Activated naive CD4-positive, alpha-beta T cell (primary cell): ENCODE measurements at places on chromosomes 13 and 19.

GRCh38 chr19:12411893-12412292 is 10.8 kb upstream of the ZNF799 start:
- DNase-seq: no peak

DNA sequence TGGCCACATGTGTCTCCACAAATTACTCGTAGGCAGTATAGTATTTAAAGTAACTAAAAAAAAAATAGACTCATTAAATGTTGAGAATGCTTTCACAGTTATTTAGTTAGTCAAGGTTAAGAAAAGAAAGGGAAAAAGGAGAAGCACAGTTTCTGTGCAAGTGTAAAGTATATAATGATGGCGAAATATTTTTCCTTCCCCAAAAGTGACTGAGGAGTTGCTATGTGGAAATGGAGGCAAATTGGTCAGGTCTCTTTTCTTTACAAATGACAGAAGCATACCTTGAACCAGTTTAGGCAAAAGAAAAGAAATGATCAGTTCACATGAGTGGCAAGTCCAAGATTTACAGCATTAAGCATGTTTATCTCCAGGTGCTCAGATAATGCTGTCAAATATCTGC is 18.0 kb downstream of the CSNK1A1L start:
- no peak for DNase-seq

DNA sequence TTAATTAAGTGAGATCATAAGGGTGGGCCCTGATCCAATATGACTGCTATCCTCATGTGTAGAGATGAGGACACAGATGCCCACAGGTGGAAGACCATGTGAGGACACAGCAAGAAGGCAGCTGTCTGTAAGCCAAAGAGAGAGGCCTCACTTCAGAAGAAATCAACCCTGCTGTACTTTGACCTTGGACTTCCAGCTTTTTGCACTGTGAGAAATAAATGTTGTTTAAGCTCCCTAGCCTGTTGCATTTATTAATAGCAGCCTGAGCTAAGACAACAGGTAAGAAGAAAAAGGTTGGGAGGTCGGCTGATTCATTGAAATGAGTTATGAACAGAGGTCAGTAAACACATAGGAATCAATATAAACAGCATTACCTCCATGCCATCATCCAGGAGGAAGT is 14.8 kb downstream of the PARP4 start:
- no peak for DNase-seq

DNA sequence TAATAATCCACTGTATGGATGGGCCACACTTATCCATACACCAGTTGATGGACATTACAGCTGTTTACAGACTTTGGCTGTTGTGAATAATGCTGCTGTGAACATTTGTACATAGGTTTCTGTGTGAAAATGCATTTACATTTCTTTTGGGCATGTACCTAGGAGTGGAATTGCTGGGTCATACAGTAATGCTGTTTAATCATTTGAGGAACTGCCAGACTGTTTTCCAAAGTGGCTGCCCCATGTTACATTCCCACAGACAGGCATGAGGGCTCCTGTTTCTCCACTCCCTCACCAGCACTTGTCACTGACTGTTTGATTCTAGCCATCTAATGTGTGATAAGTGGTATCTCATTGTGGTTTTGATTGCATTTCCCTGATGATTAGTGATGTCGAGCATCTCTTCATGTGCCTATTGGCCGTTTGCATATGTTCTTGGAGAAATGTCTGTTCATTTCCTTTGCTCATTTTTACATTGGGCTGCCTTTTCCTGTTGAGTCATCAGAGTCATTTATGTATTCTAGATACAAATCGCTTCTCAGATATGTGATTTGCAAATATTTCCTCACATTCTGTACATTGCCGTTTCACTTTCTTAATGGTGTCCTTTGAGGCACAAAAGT is 12.8 kb downstream of the TMEM255B start:
- DNase-seq: no peak

- no peak for DNase-seq
Measured at GRCh38 chr13:49353908-49354307, 90.0 kb downstream of the CAB39L start.

GRCh38 chr13:97414392-97414791 is 19.6 kb upstream of the RAP2A start:
- no peak for DNase-seq

- DNase-seq: no peak
Measured at GRCh38 chr13:100941377-100942368, 267.1 kb upstream of the TMTC4 start.

- DNase-seq: no peak
Measured at GRCh38 chr13:114334305-114335053, 20.2 kb downstream of the CHAMP1 start.

GRCh38 chr13:40536443-40537113 is 129.9 kb downstream of the FOXO1 start:
- DNase-seq: no peak

DNA sequence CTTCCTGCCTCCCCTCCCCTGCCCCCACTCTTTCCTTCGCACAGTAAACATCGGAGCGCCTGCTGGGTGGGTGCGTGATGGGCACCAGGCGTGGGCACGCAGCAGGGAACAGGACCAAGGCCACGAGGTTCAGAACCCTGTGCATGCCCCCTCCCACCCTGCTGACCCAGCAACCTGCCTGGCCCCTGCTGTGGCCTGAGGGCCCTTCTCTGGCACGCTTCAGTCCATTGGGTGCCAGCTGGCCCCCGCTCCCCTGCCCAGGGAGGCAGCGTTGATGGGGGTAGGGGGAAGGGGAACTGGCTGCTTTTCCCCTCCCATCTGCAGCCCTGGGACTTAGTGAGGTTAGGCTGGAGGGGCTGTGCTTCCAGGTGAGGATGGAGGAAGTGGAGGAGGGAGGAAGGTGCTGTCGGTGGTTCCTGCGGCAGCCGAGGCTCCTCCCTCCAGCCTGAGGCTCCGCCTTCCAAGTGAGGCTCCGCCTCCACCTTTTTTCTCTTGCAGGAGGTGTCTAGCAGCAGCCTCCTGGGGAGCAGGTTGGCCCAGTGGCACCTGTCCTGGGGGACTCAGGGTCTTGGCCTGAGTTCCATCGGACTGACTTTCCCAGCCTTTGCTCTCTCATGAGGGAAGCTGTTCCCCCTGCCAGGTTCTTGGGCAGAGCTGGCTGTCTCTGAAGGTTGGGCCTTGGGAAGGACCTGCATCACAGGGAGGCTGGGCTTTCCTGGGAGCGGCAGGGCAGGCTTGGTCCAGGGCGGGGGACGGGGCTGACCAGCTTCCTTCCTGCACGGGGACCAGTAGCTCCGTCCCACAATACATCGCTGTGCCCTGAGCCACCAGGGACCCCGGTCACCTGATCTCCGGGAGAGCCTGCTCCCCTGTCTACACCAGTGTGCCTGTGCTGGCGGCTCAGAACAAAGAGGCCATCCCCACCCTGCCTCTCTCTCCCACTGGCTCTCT is 7.3 kb downstream of the PIAS4 start:
- no peak for DNase-seq

GRCh38 chr19:13807421-13808021 is 12.3 kb downstream of the ZSWIM4 start:
- DNase-seq: no peak

DNA sequence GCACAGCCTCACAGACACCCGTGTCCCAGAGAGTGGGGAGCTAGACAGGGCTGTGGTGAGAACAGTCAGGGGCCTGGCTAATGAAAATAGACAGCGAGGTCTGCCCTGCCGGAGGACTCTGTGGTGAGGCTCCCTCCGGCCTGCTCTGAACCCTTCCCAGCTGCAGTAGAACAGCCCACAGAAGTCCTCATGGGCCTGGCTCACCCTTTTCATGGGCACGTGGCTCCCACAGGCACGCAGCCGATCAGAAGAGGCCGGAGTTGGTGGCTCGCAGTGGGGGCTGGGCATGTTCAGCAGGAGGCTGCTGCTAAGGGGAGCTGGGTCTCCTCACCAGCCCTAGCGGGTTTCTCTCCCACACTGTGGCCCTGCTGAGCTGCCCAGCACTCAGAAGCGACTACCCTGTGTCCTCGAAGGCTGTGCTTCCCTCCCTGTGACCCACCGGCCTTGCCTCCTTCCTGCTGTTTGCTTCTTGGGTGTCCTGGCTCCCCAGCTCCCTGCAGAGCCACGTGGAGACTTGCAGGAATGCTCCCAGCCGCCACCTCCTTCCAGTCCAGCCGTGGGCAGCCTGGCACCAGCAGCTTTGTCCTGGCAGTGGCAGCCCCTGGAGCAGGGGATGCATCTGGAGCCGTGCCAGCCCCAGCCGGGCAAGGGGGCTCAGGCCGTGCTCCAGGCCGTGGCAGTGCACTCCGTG is 138.7 kb downstream of the KDM4B start:
- DNase-seq: no peak
